Adrenal gland (tissue), 19 donors: ENCODE measurements at places on chromosomes 6 and 20. TPM values are rescaled to one million over a fixed set of nuclear protein-coding genes. Genes with fewer than 3 reads are reported as not detected.

The C6orf52 gene
- not detected for total RNA-seq

The PRRT1 gene
- total RNA-seq = 2.0 TPM

The SLC16A10 gene
- total RNA-seq = 97.0 TPM

The ANGPT4 gene
- total RNA-seq = 0.87 TPM

The SLC35B2 gene
- total RNA-seq = 57.5 TPM

The ZNFX1 gene
- 25.5 TPM for total RNA-seq

The BCAS4 gene
- 1.1 TPM for total RNA-seq

The NKAIN2 gene
- total RNA-seq = not detected

The PPP1R16B gene
- total RNA-seq = 6.4 TPM

The SOX12 gene
- total RNA-seq = 19.6 TPM

The TRIM31 gene
- not detected for total RNA-seq

The CTCFL gene
- total RNA-seq = not detected

The TRAPPC3L gene
- 0.57 TPM for total RNA-seq

The SLC17A2 gene
- not detected for total RNA-seq
